MM.1S (cell line): ENCODE measurements at places on chromosomes 7 and 10.

GRCh38 chr10:2202401-2202800 is 465.1 kb upstream of the ADARB2 start:
- no peaks in the 10 kb centered on the region for H3K27me3 ChIP-seq
- H3K27ac ChIP-seq = no peak overlapping the region
- no peak overlapping the region for H3K4me3 ChIP-seq

- no peaks in the 10 kb centered on the region for H3K36me3 ChIP-seq
- H3K4me1 ChIP-seq = no peaks in the 10 kb centered on the region
- no peak for DNase-seq
- no peak overlapping the region for H3K27ac ChIP-seq
Measured at GRCh38 chr10:131750171-131750895, 150.5 kb upstream of the PPP2R2D start.

- no peak for DNase-seq
- no peaks in the 10 kb centered on the region for H3K27me3 ChIP-seq
- H3K27ac ChIP-seq = no peak overlapping the region
- H3K4me3 ChIP-seq = no peak overlapping the region
Measured at GRCh38 chr7:265998-266850, 23.7 kb upstream of the FOXL3 start.

DNA sequence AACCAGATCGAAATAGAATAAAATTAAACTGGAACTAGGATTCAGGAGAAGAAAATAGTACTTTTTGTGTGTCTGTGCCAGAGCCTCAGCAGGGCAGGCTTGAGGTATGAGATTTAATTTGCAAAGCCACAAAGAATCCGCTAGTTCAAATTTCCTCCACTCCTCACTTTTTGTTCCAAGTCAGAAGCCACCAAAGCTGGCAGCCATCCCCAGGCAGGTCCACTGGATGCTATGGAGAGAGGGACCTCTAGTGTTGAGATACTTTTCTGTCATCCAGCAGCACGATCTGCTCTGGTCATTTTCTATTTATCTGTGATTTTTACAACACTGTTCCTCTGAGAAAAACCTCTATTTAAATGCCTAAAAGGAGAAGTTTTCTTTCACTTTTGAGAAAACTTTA is 147.9 kb upstream of the FRMD4A start:
- H3K36me3 ChIP-seq = no peaks in the 10 kb centered on the region
- H3K4me3 ChIP-seq = no peak overlapping the region
- peak; percentile 38 for DNase-seq
- H3K4me1 ChIP-seq = peaks cover 14% of the 10 kb centered on the region

DNA sequence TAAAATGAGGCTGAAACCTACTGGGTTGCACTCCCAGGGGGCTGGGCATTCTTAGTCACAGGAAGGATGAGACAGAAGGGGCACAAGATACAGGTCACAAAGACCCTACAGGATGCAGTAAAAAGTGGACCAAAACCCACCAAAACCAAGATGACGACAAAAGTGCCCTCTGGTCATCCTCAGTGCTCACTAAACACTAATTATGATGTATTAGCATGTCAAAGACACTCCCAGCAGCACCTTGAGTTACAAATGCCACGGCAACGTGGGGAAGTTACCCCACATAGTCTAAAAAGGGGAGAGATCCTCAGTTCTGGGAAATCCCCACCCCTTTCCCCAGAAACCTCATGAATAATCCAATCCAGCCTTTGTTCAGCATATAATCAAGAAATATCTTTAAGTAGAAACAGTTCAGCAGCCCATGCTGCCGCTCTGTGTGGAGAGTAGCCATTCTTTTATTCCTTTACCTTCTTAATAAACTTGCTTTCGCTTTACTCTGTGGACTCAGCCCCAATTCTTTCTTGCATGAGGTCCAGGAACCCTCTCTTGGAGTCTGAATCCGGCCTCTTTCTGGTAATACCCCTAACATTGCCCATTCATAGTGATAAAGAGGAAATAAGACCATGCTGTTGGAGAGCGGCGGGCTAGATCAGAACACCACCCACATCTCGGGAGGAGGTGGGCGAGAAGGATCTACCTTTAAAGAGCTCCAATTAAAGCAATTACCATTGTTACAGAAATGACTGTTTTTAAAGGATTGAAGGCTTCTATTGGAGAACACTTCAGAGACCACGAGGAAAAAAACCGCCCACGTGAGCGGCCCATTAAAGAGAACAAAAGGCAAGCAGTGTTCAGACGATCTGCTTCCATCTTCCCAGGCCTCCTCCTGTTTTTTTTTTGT is 170.9 kb downstream of the USP6NL start:
- H3K4me1 ChIP-seq = no peaks in the 10 kb centered on the region
- no peak for DNase-seq
- H3K4me3 ChIP-seq = no peak overlapping the region
- H3K27me3 ChIP-seq = no peaks in the 10 kb centered on the region
- H3K27ac ChIP-seq = no peak overlapping the region
- no peaks in the 10 kb centered on the region for H3K36me3 ChIP-seq

GRCh38 chr7:27593226-27593625 is 69.5 kb downstream of the HIBADH start:
- H3K36me3 ChIP-seq = no peaks in the 10 kb centered on the region
- H3K4me1 ChIP-seq = no peaks in the 10 kb centered on the region
- no peak overlapping the region for H3K27ac ChIP-seq
- no peaks in the 10 kb centered on the region for H3K27me3 ChIP-seq
- DNase-seq = no peak

DNA sequence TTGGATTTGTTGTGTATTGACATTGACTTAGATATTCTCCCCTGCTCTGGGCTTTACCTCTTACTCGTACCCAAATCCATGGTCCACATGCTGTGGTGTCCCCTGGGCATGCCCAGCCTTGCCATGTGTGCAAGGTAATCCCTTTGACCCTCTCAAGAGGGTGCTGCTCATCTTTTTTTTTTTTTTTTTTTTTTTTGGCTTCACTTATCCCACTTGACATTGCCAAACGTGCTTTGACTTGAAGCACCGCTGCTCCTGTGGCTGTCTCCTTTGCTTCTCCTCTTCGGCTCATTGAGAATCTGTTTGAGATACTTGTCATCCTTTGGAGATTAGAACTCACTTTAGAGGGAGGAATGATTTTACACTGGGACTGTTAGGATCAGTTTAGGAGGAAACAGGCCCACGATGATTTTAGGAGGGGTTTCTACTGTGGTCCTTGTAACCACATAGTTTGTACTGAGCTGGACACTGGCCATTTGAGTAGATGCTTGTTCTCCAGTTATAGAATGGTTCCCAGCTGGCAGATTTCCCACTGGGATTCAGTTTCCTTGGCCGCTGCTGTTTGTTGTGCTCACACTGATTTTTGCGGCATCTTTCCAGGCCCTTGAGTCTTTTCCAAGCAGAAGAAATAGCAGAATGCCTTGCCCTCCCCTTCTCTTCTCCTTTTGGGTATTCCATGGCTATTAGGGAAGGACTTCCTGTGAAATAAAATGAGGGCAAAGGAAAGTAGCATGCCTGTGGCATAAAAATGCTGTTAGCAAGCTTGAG is 184.8 kb downstream of the AUTS2 start:
- no peaks in the 10 kb centered on the region for H3K36me3 ChIP-seq
- no peak overlapping the region for H3K4me3 ChIP-seq
- H3K4me1 ChIP-seq = no peaks in the 10 kb centered on the region
- no peak overlapping the region for H3K27ac ChIP-seq

GRCh38 chr10:62341419-62341818 is 32.8 kb upstream of the ZNF365 start:
- no peaks in the 10 kb centered on the region for H3K4me1 ChIP-seq
- no peaks in the 10 kb centered on the region for H3K36me3 ChIP-seq
- no peaks in the 10 kb centered on the region for H3K27me3 ChIP-seq

GRCh38 chr10:116331815-116332214 is 7.6 kb downstream of the CCDC172 start:
- DNase-seq = no peak
- no peaks in the 10 kb centered on the region for H3K4me1 ChIP-seq
- H3K36me3 ChIP-seq = no peaks in the 10 kb centered on the region
- no peaks in the 10 kb centered on the region for H3K27me3 ChIP-seq
- H3K4me3 ChIP-seq = no peak overlapping the region
- no peak overlapping the region for H3K27ac ChIP-seq

- no peak overlapping the region for H3K27ac ChIP-seq
- H3K27me3 ChIP-seq = no peaks in the 10 kb centered on the region
- H3K4me1 ChIP-seq = no peaks in the 10 kb centered on the region
- no peak overlapping the region for H3K4me3 ChIP-seq
Measured at GRCh38 chr10:60615541-60615940, 162.7 kb upstream of the CDK1 start.

- H3K36me3 ChIP-seq = no peaks in the 10 kb centered on the region
- no peaks in the 10 kb centered on the region for H3K4me1 ChIP-seq
- no peak overlapping the region for H3K4me3 ChIP-seq
- no peak overlapping the region for H3K27ac ChIP-seq
- no peak for DNase-seq
Measured at GRCh38 chr7:1829111-1829510, 159.0 kb downstream of the ELFN1 start.

DNA sequence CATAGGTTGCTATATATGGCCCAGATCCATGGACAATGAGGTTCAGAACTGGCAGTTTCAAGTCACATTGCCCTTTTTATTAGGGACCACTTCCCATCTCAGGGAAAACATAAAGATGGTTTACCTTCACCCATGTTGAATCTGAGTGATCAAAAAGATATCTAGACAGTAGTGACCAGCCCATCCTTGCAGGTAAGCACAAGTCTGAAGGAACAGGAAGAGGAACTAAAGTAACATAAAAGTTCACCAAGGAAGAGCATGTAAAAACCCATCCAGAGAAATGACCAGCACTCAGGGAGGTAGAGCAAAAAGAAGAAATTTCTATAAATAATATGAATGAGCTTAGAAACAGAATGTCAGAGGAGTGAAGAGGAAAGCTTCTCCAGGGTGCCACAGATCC is 382.5 kb downstream of the PARD3 start:
- DNase-seq = no peak
- H3K4me3 ChIP-seq = no peak overlapping the region
- H3K4me1 ChIP-seq = no peaks in the 10 kb centered on the region
- no peaks in the 10 kb centered on the region for H3K36me3 ChIP-seq

DNA sequence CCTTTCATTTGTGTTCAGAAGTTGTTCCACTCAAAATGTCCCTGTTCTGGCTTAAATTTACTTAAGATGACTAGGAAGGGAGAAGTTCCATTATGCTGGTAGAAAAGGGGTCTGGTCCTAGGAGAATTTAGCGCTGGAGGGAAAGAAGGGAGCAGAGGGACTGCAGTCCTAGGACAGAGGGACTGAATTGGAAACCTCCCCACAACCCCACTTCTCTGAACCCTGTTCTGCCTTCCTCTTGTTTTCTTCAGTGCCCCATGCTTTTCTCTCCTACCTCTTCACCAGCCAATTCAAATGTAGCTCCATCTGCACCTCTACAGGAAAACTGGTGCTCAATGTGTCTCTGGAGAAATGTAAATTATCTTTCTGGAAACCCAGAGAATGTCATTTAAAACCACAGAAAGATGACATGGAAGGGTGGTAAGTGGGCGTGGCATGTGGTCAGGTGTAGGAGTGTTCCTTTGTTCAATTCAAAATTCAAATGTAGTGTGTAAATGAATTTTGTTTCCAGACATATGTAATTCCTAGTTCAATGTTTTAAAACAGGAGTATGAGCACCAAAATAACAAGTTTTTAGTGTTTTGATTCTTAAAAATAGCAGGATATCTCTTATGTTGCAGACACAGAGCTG is 24.0 kb upstream of the RHOBTB1 start:
- no peaks in the 10 kb centered on the region for H3K27me3 ChIP-seq
- H3K27ac ChIP-seq = no peak overlapping the region
- DNase-seq = no peak
- 0 out of 2 replicates have a peak, but pooled peaks cover 14% of the 10 kb centered on the region for H3K4me1 ChIP-seq
- H3K36me3 ChIP-seq = no peaks in the 10 kb centered on the region

GRCh38 chr10:34607894-34608293 is 207.2 kb downstream of the PARD3 start:
- no peak overlapping the region for H3K4me3 ChIP-seq
- no peaks in the 10 kb centered on the region for H3K4me1 ChIP-seq
- no peaks in the 10 kb centered on the region for H3K36me3 ChIP-seq

DNA sequence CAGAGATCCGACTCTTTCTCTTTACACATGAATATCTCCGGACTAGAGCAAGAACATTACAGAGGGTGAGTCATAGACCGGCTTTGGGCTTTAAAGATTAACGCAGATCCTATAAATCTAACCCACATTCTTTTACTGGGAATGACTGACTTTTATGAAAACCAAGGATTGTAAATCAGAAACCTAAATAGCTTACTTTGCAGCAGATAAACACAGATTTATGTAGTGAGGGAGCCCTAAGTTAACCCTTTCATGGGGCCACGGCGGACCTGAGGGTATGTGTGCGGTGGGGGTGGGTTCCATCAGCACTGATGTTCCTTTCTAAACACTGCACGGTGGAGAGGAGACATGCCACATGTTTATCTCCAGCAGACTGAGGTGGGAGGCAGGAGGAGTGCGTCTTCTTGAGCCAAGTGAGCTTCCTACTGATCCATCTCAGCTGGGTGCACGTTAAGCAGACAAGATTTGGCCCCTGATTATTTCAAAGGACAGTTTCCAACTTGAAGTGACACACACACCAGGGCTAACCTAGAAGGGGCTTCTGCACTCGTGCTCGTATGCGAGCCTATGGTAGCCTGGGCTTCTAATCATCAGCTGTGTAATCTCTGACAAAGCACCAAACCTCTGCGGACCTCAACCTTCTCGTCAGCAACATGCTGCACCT is 127.6 kb downstream of the WDR11 start:
- H3K27ac ChIP-seq = no peak overlapping the region
- no peak for DNase-seq
- H3K27me3 ChIP-seq = peaks cover 12% of the 10 kb centered on the region; the same call in 1 of the 2 replicates
- no peaks in the 10 kb centered on the region for H3K36me3 ChIP-seq

DNA sequence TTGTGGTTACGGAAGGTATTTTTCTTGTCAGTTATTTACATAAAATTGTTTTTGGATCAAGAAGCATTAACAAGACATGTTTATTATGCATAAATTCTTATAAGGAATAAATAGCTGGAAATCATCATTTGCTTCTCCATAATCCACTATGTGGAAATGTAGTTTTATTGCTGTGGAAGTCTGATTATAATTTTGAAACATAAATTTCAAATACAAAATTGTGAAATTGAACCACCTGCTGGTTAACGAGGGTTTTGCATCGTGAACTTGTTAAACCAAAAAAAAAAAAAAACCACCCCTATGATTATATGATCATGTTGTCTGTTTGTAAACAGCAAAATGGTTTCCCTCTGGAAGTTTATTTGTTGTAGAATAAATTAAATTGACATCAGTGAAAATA is 25.9 kb downstream of the ABRAXAS2 start:
- H3K4me3 ChIP-seq = no peak overlapping the region
- peak; percentile 16 for DNase-seq
- H3K27ac ChIP-seq = no peak overlapping the region

- H3K4me1 ChIP-seq = no peaks in the 10 kb centered on the region
- H3K4me3 ChIP-seq = no peak overlapping the region
- no peaks in the 10 kb centered on the region for H3K36me3 ChIP-seq
- H3K27me3 ChIP-seq = no peaks in the 10 kb centered on the region
- DNase-seq = no peak
Measured at GRCh38 chr7:140435252-140435895, 31.5 kb downstream of the RAB19 start.

DNA sequence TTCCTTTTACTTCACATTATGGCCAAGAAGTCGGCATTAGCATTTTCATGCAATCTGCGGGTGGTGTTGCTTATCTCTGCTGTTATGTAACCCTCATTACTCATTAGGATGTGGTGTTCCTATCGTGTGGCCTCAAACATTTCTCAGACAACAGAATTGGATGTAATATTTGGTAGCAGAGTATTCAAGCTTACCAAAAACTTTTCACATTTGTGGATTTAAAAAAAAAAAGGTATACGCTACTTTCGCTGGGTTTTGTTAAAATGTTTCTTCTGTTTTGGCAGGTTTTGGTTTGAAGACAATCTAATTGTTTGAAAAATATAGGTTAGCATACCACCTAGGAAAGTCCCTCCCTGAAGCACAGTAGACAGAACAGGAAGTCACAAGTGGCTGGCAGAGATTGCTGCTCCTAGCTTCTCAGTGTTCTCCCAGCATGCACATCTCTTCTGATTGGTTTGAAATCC is 128.8 kb downstream of the GATA3 start:
- peak; percentile 20 for DNase-seq
- no peak overlapping the region for H3K4me3 ChIP-seq
- no peaks in the 10 kb centered on the region for H3K27me3 ChIP-seq
- no peaks in the 10 kb centered on the region for H3K36me3 ChIP-seq
